ENCODE measurements at places on chromosomes 4 and X. TPM values are rescaled to one million over a fixed set of nuclear protein-coding genes. Genes with fewer than 3 reads are reported as not detected.

DNA sequence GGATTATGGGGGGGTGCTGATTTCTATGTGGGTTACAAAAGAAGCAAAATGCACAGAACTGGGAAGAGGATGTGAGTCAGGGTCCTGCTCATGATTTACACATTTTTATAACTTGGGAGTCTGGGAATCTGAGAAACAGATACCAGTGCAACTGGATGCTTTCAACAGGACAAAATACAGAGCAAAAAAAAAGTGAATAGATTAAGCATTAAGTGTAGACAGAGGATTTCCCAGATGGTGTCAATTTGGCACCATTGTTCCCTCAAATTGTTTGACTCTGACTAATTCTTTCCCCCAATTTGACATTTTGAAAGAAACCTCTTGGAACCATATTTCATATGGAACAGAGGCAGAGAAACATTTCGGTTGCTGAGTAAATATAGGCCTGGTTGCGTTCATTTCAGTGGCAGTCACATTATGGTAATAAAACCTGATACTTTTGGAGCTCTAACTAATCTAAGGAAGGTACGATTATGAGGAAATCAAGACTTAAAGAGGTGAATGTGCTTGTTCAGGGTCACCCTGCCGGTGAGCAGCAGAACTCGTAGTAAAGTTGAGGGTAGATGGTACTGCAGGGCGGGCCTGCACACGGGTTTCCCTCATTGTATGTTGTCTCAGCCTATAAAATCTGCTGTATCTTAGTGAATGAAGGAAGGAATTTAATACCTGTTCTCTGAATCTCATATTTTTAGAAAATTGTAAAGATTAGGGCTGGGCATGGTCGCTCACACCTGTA is 18.7 kb upstream of the CDKL5 start:
- DNase-seq = no peak

DNA sequence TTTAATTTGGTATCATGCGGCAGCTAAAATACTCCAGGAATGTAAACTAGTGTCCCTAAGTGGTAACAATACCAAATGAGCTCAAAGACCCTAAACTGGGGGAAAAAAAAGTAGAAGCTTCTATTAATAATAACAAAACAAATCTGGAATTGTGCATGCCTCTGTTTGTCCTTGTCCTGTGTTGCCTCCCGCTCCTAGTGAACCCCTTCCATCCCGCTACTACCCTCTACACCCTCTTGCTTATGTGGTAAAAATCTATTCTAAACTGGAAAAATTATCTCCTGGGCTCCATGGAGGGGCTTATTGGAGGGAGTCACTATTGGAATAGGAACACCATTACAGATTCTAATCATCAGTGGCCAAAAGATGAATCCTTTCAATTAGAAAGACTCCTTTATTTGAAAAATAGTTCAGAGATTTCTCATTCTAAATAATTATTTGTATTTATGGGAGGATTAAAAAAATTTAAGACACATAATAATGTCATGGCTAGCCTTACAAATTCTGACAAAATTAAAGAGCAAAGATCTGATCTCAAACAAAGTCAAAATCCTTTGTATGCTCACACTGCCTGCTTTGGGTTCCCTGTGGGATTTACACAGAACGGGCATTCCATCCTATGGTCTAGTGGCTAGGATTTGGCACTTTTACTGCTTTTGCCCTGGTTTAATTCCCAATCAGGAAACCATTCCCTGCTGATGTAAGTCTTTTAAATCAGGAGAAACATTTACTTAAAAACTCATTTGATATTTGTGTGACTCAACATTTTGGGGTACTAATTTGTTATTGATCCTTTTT is 34.7 kb upstream of the FMR1 start:
- no peak for DNase-seq

- no peak for DNase-seq
These were observed 5.5 kb downstream of the PNMA3 start for GRCh38 chrX:153061732-153062131.

DNA sequence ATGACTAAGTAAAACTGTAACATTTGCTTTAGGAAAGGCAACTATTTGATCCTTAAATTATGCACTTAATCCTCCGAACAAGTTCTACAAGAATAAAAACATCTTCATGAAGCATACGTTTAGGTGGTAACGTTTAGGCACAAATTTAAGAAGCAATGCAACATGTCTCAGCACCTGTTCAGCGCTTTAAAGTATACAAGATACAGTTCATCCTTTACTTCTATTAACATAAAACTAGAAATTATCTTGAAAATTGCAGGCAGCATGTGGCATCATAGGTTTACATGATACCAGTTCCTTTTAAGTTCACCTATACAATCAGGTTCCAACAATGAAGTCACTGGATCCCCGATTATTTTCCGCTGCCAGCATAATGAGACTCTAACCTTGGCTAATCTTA is 1.5 kb downstream of the PLA2G12A start:
- DNase-seq = no peak

DNA sequence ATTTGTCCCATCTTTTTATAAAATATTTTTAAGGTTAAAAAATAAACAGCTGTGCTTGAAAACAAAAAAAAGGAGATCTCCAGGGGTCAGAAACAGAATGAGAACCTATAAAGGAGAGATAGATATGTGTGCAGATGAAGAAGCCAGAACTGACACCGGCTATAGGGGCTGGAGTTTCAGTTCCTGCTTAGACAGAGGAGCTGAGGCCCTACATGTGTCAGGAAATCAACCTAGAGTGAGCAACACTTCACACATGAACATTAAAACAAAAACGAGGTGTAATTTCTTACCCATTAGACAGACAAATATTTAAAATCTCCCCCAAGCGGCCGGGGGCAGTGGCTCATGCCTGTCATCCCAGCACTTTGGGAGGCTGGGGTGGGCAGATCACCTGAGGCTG is 17.8 kb upstream of the HUWE1 start:
- no peak for DNase-seq

- no peak for DNase-seq
These were observed 45.6 kb downstream of the TMEM154 start for GRCh38 chr4:152634110-152634760.

DNA sequence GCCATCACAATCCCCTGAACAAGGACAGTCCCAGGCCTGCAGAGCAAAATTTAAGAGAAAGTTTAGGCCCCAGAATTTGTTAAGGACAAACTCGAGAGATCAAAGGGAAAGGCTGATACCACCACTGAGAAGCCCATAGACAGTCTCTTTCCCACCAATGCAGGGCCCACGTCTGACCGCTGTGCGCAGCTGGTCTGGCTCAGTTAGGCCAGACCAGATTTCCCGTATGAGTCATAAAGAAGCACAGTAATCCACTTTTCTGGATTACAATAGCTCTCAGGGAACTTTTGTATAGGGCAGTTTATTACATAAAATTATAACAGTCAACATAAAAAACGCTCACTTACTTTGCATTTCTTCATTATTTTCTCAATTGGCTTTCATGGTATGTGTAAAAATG is 259.5 kb downstream of the RCHY1 start:
- DNase-seq = no peak

DNA sequence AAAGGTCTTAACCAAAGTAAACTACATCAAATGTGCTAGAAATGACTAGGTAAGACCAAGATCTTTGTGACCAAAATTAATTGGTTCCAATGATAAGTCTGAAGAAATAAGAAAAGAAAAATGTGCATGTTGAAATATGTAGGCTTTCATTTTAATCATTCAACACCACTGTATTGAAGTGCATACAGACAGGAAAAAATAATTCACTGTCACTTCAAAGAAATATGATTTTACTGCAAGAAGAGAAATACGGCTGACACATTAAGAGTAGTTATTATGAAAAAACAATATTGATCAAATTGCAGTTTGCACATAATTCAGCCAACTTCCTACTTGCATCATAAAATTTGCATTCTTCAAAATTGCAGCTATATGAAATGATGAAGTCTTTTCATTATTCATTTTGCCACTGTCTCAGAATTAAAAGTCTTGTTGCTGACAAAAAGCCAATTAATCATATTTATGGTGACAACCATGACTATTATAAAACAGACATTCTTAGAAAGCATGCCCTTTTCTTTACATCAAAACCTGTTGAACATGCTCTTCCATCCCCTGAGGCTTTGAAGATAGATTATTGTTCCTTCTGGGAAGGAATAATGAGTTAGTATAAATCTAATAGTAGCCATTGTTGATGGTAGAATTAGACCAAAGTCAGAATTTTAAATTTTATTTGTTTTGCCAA is 405.9 kb upstream of the MAD2L1 start:
- DNase-seq = no peak

DNA sequence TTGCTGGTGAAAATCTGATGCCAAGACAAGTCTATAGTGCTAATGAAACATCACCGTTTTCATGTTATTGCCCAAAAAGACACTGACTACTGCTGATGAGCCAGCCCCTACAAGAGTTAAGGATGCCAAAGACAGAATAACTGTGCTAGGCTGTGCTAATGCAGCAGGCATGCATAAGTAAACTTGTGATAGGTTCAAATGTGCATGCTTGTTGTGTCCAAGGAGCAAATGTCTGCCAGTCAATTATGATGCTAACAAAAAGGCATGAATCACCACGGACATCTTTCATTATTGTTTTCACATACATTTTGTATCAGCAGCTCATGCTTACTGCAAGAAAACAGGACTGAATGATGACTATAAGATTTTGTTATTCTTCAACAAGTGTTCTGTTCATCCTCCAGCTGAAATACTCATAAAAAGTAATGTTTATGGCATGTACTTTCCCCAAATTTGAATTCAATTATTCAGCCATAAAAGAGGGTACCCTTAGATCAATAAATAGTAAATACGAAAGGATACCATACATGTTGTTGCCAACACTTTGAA is 306.9 kb upstream of the ARSJ start:
- no peak for DNase-seq

DNA sequence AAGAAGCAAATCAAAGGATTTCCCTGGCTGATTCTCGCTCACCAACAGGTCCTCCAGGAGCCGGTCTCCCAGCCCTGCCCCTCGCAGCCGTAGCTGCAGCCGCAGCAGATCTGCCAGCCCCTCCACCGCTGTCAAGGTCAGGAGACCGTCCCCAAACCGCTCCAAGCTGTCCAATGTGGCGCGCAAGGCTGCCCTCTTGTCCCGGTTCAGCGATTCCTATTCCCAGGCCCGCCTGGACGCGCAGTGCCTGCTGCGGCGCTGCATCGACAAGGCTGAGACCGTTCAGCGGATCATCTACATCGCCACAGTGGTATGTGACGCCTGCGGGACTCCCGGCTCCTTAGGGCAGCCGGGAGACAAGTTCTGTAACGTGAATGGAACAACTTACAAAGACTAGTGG is 25.6 kb downstream of the SPATA18 start:
- no peak for DNase-seq

FAM9C gene
- total RNA-seq = 0.38 TPM

BMP3 gene
- not detected for total RNA-seq

SPATA18 gene
- total RNA-seq = 3.1 TPM

XAGE1B gene
- not detected for total RNA-seq

UGT2A3 gene
- total RNA-seq = not detected

GPRIN3 gene
- total RNA-seq = 5.9 TPM

VCX gene
- not detected for total RNA-seq

All from Right ventricle myocardium inferior (tissue), 1 donor.